NCI-H1105 treated with DMSO at 0.1 percent for 48 hours (cell line): ENCODE measurements at places on chromosomes 7 and 10.

DNA sequence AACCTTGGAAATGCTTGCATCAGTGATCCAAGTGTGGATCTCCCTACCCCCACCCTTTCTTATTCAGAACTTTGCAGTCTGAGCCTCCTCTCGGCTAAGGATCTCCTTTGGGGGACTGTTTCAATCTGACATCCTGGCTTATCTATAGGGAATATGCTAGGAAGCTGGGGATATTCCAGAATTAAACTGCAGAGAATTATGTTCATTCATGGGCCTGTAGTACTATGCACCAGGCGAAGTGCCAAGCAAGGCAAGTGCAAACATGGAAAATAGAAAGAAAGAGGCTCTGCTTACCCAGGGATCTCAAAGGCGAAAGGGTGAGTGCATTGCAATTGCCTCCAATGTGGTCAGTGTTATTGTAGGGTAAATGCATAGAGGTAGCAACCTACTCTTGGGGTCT is 96.5 kb downstream of the CACNB2 start:
- peak; percentile 16 for DNase-seq

DNA sequence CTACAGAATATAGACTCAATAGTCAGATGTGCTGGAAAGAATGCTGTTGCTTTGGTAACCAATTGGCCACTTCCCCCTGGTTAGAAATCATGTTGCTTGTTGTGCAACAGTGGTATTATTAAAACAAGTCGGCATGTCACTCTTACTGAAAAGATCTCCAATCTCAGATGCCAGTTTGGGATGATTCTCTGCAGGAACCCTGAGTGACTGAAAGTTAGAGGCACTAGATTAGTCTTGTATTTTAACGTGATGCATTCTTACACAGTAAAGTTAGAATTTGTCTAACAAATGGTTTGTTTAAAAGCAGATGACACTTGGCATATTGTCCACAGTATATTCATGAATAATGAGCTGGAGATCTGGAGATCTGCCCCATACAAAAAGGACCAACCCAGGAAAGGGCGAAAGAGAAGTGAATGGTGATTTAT is 287.6 kb downstream of the TWIST1 start:
- DNase-seq: no peak

DNA sequence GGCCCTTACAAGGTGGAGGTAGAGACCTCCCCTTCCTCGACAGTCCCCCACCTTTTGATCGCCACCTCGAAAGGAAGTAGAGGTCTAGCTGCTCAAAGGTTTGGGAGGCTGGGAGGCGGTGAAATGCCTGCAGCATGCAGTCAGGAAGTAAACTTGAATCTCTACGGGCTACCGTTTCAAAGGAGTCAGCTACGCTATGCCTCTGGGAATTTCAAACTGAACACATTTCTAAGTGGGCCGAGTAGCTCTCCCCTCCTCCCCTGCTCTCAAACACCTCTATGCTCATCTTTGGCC is 68.0 kb downstream of the CXCL12 start:
- no peak for DNase-seq

DNA sequence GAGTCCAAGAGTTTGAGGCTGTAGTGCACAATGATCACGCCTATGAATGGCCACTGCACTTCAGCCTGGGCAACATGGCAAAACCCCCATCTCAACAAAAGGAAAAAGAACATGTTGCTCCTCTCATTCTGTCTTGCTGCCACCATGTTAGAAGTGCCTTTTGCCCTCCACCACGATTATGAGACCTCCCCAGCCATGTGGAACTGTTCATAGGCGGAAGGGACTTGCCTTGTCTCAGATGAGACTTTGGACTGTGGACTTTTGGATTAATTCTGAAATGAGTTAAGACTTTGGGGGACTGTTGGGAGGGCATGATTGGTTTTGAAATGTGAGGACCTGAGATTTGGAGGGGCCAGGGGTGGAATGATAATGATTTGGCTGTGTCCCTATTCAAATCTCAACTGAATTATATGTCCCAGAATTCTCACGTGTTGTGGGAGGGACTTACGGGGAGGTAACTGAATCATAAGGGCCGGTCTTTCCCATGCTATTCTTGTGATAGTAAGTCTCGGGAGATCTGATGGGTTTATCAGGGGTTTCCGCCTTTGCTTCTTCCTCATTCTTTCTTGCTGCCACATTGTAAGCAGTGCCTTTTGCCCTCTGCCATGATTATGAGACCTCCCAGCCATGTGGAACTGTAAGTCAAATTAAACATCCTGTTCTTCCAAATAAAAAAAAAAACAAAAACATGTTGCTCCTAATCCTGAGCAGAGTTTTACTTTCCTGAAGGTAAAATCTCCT is 22.3 kb downstream of the DLG5 start:
- DNase-seq: no peak

DNA sequence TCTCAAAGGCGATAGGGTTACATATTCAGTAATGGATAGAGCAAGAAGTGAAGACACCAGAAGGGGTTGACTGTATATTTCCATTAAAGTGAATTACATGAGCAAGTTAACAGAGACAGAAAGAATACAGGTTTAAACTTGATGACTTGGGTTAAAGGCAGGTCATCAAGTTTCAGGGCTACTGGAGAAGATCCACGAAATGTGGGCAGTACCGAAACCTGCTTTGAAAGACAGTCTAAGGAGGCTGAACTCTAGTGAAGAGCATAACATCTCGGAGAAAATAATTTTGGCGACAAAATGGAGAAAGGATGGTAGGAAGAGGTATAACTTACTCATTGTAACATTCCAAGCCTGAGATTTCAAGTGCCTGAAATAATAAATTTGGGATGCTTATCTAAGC is 26.6 kb upstream of the PLXDC2 start:
- DNase-seq: no peak

DNA sequence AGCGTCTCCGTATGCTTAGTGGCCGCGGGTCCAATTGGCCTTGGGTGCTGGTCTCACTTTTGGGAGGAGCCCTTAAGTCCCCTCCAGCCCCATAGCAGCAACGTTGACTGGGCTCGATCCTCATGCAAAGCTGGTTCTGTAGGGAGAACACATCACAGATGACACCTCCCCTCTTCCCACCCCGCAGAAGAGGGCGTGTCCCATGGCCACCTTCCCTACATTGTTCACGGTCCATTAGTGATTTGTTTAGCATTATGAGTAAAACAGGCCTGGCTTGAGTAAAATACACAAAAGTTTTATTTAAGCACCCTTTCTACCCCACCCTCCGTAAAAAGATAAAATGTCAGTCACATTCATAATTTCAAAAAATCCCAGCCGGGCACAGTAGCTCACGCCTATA is 89.1 kb upstream of the SH2B2 start:
- DNase-seq: no peak

DNA sequence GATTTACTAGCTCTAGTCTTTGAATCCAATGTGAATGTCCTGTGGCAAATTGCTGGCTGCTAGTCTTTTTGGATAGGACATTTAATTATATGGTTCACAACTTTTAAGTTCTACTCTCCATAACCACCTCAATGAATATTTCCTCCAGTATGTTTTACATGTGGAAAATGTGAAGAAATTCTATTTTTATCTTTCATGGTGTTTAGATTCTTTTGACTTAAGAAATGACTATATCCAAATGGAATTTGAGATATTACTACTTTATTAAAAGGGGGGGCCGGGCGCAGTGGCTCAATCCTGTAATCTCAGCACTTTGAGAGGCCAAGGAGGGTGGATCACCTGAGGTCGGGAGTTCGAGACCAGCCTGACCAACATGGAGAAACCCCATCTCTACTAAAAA is 202.0 kb downstream of the ARL4A start:
- DNase-seq: no peak

DNA sequence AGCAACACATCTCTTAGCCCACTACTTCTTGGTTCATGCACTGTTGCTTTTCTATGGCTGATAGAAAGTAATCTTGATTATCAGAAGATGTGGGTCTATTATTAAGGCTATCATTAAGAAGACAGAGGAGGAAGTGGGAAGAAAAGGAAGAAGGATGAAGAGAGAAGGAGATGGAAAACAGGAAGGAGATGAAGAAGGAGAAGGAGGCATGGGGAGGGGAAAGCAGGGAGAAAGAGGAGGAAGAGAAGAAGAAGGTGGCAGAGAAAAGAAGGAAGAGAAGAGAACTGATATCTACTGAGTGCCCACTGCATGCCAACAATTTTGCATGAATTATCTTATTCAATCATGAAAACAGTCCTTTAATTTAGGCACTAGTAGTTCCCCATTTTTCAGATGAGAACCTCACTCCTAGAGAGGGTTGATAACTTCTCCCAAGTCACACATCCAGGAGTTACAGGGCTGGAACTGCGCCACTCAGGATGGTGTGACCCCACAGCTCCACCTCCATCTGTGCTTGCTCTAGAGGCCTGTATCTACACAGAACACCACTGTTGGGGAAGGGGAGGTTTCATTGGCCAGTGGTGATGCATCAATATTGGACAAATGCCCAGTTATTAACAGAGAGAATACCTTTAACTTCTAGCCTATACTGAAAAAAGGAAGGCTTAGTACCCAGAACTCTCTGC is 147.4 kb downstream of the CXCL12 start:
- no peak for DNase-seq

DNA sequence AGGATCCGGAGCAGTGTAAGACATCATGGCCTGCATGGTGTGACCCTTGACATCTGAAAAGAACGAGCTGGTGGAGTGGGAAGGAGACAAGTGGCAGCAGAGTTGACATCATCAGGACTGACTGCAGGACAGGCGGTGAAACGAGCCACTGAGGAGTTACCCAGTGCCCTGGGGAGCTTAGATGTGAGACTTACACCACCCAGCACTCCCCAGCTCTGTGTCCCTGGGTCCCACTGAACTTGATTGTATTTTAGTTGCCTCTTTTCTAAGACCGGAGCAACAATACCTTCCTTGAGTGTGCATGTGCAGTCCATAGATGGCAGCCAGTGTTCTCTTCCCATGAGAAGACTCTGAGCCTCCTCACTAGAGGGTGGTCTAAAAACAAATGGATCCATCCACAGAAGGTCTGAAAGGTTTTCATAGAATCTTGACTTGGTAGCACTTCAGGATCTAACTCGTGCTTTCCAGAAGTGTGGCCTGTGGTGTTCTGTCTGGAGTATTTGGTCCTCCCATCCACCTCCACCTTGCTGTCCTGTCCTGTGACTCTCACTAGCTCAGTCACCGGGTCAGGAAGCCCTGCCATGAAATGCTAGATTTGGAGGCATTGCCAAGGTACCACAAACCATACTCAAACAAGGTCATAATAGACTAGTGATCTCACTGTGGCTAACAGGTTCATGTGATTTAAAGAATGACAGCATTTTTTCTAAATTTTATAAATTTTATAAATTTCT is 59.0 kb downstream of the IKZF1 start:
- DNase-seq: no peak

DNA sequence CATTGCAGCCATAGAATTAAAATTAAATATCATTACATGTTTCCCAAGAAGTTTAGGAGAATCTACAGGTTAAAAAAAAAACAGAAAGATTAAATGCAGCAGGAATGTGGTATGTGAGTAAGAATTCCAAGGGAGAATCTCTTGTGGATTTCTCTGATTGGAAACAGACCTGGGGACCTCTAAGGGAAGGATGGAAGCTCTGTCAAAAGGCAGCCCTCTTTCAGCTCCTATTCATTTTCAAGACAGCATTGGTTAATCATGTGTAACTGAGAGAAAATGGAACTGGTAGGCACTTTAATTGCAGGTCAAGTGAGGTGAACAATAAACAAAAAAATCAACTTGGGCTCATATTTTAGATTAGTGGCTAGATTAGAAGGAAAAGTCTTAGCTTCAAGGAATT is 81.4 kb upstream of the MTPN start:
- no peak for DNase-seq

DNA sequence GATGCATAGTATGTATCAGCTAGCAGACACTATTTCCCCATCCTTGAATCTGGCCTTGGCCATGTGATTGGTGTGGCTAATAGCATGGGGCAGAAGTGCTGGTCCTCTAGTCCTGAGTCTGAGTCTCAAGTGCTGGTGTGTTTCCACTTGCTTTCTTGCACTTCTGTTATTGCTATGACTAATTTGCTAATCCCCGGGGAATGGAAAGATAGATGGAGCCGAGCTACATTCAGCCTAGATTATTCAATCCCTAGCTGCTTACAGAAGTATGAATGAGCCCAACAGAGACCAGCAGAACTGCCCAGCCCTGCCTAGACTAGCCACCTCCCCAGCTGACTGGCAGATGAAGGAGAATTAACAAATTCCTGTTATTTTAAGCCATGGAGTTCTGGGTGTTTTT is 53.2 kb upstream of the SYPL1 start:
- DNase-seq: no peak
